Chondrocyte (in vitro differentiated cells): ENCODE measurements at places on chromosomes 5 and 9. TPM values are rescaled to one million over a fixed set of nuclear protein-coding genes. Genes with fewer than 3 reads are reported as not detected.

DNA sequence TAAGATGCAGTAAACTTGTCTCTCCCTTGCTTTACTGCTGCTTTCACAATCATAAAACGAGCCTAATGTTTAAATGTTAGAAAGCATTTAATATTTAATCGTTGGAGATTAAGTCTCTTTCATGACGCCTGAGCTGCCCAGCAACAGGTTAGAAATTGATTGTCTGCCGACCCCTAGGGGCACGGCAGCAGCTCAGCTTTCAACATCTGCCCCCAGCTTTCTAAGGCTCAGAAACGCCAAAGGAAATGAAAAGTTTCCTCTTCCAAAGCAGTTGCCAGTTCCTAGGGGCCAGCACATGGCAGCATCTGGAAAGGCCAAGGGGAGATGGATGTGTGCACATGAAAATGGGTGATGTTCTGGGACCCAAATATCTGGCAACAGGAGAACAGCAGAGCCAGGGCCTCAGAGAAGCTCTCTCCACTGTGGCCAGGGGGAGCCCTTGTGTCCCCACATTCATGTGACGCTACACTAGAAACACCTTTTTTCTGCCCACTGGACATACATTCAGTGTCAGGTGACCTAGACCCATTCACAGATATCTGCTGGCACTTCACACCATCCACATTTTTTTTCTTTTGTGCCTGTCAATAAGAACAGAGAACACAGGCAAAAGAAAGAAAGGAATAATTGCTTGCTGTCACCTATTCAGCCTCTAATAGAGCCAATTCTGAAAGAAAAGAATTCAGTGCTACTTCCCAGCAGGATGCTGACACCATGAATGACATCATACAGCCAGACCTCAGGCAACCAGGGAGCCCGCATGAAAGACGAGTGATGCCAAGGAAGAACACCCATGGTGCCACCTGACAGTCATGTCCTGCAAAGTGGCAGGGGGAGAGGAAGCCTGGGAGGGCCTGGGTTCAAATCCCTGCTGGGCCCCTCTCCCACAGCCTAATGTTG, 205.0 kb upstream of the TAS2R1 start:
- H3K27me3 ChIP-seq = no peaks in the 10 kb centered on the region
- peaks cover 15% of the 10 kb centered on the region for H3K4me1 ChIP-seq
- H3K27ac ChIP-seq = no peak overlapping the region

DNA sequence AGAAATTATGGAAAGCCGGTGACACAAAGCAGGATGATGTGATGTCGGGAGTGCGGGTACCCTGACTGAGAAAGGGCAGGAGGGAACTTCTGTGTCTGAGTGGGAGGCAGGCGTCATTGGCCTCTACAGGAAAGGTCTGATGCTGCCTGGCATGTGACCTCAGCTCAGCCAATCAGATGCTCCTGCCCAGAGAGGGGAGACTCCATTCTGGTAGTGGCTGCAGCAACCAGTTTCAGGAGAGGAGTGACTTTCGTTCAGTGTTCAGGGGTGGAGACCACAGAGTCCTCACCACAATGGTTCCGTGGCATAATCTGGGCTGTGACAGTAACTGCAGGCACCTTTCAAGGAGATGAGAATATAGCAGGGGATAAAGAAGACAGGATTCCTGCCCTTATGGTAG, 6.7 kb upstream of the SFXN1 start:
- H3K36me3 ChIP-seq = peaks cover 1% of the 10 kb centered on the region
- peaks cover 41% of the 10 kb centered on the region for H3K27me3 ChIP-seq
- H3K4me3 ChIP-seq = no peak overlapping the region
- no peak for DNase-seq

GRCh38 chr9:120757026-120757913, 35.9 kb downstream of the FBXW2 start:
- H3K27ac ChIP-seq = peak overlapping the region; percentile 66
- H3K4me3 ChIP-seq = no peak overlapping the region
- H3K4me1 ChIP-seq = peaks cover 28% of the 10 kb centered on the region
- H3K36me3 ChIP-seq = peaks cover 8% of the 10 kb centered on the region

DNA sequence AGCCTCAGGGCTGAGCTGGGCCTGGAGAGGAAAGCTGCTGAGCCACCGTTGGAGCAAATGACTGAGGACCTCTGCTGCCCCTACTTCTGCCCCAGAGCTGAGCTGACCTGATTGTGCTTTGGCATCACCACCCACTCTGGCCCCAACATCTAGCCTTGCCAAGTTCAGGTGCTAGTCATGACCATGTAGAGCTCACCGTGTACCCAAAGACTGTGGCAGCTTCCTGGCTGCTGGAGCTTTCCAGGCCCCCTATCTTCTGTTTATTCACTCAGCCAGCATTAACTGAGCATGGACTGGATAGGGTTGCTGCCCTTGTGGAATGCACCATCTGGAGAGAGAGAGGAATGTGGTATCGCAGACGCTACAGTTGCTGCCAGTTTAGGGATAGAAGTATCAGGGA, 49.1 kb downstream of the JADE2 start:
- no peak for DNase-seq
- H3K36me3 ChIP-seq = peaks cover 17% of the 10 kb centered on the region
- H3K27ac ChIP-seq = peak overlapping the region; percentile 14
- no peaks in the 10 kb centered on the region for H3K27me3 ChIP-seq
- peaks cover 9% of the 10 kb centered on the region for H3K4me1 ChIP-seq
- no peak overlapping the region for H3K4me3 ChIP-seq

GRCh38 chr9:109906766-109907382, 126.9 kb downstream of the PALM2AKAP2 start:
- DNase-seq = no peak
- H3K4me1 ChIP-seq = peaks cover 27% of the 10 kb centered on the region
- H3K27ac ChIP-seq = peak overlapping the region; percentile 37
- no peak overlapping the region for H3K4me3 ChIP-seq
- H3K36me3 ChIP-seq = no peaks in the 10 kb centered on the region
- no peaks in the 10 kb centered on the region for H3K27me3 ChIP-seq

DNA sequence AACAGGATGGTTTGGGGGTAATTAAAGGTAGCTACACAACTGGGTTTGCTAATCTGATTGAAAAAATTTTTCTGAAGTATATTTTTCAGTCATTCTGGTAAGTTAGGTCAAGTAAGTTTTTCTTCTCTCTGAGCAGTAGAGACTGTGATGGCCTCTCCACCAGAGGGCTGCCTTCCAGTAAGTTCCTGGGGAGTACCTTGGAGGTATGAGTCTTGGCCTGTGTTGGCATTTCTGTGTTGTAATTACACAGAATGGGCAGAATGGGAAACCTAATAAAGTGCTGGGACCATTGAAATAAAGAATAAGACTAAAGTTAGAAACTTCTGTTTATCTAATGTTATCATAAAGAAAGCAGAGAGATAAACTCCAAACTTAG, 430.8 kb downstream of the ARHGEF28 start:
- H3K4me3 ChIP-seq = no peak overlapping the region
- no peak for DNase-seq
- H3K36me3 ChIP-seq = no peaks in the 10 kb centered on the region
- H3K4me1 ChIP-seq = peaks cover 27% of the 10 kb centered on the region
- no peak overlapping the region for H3K27ac ChIP-seq

- no peak overlapping the region for H3K4me3 ChIP-seq
- no peak for DNase-seq
- no peaks in the 10 kb centered on the region for H3K36me3 ChIP-seq
- H3K4me1 ChIP-seq = no peaks in the 10 kb centered on the region
- no peak overlapping the region for H3K27ac ChIP-seq
- H3K27me3 ChIP-seq = peaks cover 22% of the 10 kb centered on the region
Observed at GRCh38 chr5:133472829-133473228, 139.5 kb downstream of the FSTL4 start.

DNA sequence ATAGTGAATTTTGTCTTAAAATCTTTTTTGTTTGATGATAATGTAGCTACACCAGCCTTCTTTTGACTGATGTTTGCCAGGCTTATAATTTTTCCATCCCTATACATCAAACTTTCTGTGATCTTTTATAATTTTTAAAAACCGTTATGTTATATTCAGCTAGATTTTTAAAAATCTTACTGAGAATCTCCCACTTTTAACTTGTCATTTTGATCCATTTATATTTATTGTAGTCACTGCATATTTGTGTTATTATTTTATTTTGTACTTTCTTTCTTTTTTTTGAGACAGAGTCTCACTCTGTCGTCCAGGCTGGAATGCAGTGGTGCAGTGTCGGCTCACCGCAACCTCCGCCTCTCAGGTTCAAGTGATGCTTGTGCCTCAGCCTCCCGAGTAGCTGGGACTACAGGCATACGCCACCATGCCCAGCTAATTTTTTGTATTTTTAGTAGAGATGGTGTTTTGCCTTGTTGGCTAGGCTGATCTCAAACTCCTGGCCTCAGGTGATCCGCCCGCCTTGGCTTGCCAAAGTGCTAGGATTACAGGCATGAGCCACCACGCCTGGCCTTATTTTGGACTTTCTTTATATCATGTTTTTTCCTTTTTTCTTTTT, 12.7 kb downstream of the MRRF start:
- DNase-seq = no peak
- no peaks in the 10 kb centered on the region for H3K27me3 ChIP-seq

GRCh38 chr5:137155261-137156000, 343.7 kb downstream of the SPOCK1 start:
- H3K36me3 ChIP-seq = no peaks in the 10 kb centered on the region
- DNase-seq = no peak
- H3K27ac ChIP-seq = no peak overlapping the region
- no peaks in the 10 kb centered on the region for H3K27me3 ChIP-seq

DNA sequence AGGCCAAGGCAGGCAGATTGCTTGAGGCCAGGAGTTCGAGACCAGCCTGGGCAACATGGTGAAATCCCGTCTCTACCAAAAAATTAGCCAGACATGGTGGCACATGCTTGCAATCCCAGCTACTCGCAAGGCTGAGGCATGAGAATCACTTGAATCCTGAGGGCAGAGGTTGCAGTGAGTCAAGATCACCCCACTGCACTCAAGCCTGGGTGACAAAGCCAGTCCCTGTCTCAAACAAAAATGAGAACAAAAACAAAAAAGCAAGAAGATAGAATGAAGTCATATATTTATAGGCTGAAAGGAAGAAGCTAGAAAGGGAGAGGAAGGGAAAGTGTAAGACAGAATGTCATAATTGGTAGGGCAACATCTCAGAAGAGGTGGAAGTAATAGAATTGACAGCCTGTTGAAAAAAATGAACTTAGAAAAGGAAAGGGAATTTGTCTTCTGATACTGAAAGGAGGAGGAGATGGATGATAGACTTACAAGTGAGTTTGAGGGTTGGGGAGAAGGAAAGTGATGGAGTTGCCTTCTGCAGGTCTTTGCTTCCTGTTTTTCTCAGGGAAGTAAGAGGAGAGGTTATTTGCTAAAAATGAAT, 32.2 kb downstream of the CARD6 start:
- no peak for DNase-seq
- no peak overlapping the region for H3K27ac ChIP-seq
- no peak overlapping the region for H3K4me3 ChIP-seq

DNA sequence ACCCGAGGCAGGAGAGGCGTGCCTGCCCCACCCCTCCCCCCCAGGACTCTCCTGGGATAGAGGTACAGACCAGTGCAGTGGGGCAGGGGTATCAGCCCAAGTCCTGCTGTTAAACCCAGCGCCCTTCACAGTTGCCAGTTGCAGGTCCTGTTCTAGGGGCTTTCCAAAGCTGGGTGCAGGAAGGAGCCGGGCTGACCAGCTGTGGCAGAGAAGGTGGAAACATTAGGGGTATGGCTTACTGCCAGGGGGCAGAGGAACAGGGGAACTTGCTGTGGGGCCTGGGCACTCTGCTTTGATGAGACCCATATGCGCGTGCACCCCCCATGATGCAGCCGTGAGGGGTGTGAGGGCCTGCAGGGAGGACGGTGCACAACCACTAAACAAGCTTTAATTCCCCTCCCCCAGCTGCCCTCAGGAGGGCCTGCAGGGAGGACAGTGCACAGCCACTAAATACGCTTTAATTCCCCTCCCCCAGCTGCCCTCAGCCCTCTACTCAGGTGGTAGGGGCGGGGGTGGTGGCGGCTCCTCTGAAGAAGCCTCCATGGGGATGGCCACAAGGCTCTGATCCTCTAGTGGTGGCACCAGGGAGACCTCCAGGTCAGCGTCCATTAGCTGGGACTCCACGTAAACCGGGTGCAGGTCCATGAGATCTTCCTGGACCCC, 766 bp upstream of the LRRC26 start:
- peaks cover 13% of the 10 kb centered on the region for H3K27me3 ChIP-seq
- H3K4me3 ChIP-seq = no peak overlapping the region
- peaks cover 3% of the 10 kb centered on the region for H3K4me1 ChIP-seq

GRCh38 chr5:97046270-97046982, 96.0 kb downstream of the LIX1 start:
- H3K27ac ChIP-seq = no peak overlapping the region
- H3K27me3 ChIP-seq = peaks cover 2% of the 10 kb centered on the region
- peaks cover 6% of the 10 kb centered on the region for H3K4me1 ChIP-seq
- H3K36me3 ChIP-seq = no peaks in the 10 kb centered on the region
- DNase-seq = no peak

DNA sequence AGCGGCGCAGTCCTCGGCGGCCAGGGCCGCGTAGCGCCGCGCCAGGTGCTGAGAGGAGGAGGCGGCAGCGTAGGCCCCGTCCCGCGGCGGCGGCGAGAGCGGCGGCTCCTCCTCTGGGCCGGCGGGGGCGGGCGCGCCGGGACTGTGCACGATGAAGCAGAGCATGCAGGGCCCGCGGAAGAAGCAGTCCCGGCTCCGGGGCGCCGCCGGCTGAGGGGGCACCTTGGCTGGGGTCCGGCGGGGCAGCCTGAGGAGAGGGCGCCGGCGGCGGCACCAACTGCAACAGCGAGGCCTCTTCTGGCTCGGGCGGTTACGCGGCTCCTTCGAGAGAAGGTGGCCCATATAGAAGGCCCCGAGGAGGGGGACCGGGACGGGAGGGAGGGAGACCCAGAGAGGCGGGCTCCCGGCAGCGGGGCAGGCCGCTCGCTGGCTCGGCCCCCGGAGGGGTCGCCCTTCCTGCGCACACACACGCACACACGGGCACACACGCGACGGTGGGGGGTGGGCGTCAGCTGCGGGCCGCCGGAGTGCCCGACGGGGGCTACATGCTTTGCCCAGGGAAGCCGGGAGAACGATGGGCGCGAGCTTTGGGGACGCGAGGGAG, 446 bp downstream of the FBXL17 start:
- H3K4me1 ChIP-seq = peaks cover 30% of the 10 kb centered on the region
- H3K27me3 ChIP-seq = no peaks in the 10 kb centered on the region
- H3K4me3 ChIP-seq = peak overlapping the region; percentile 95
- H3K27ac ChIP-seq = peak overlapping the region; percentile 82
- no peak for DNase-seq
- H3K36me3 ChIP-seq = peaks cover 2% of the 10 kb centered on the region

The OTP gene
- total RNA-seq = not detected in 3 replicates

The PCDHAC2 gene
- 4.9 to 7.1 TPM (median 6.7 TPM) in 3 replicates for total RNA-seq

The ZNF883 gene
- total RNA-seq = 3.3 to 5.8 TPM (median 4.5 TPM) in 3 replicates
